IMR-90 (cell line): ENCODE measurements at places on chromosomes 3 and 15. TPM values are rescaled to one million over a fixed set of nuclear protein-coding genes. Genes with fewer than 3 reads are reported as not detected.

DNA sequence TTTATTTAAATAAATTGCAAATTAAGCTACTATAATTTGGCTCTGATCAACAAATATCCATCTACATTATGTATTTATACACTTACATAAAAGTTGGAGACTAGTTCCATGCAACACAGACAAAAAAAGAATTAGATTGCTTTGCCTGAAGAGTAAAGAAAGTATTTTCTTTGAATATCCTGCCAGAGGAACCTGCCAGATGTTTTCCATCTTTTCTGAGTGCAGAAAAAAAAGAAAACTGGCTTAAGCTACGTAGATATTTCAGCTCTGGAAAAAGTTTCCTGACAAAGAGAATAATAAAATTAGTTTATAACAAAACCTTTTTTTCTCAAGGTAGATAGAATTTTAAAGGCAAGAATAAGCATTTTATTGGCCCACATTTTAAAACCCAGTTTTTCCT lies 607.5 kb upstream of the NAALADL2 start:
- DNase-seq: no peak

DNA sequence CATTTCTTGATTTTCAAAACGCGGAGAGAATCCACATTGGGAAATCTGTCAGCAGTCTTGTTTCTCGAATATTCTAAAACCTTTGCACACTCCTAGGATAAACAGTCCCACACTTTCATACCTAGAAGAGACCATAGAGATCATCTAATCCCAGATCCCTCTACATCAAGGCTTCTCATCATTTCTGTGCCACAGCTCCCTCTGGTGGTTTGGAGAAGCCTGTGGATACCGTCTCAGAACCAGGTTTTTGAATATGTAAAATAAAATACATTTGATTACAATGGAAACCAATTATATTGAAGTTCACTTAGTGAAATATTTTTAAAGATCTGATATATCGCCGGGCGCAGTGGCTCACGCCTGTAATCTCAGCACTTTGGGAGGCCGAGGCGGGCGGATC lies 211.9 kb upstream of the GOLGA6L4 start:
- DNase-seq: peak; percentile 45

- DNase-seq: no peak
Measured at GRCh38 chr3:171347301-171348039, 112.7 kb downstream of the TNIK start.

- DNase-seq: no peak
Measured at GRCh38 chr15:81296186-81296585, 27.8 kb downstream of the STARD5 start.

DNA sequence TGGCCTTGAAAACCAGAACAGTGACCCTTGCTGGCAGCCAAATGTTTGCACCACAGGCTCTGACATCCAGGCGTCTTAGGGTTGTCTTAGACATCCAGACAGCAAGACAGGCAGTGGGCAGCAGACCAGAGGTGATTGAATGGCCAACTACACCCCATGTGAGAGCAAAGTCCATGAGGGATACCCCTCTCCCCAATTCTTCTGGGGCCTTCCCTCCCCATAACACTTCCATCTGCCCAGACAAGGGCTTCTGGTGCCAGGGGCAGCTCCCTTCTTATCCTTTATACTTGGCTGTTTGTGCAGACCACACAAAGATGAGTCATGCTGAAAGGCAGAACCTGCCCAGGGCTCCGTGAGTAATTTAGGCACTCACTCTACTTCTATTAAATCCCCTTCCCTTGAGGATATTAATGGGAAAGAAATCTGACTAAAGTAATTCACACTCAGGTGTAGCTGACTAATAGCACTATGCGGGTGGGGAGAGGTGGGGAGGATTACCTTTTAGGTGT lies 257.9 kb downstream of the UACA start:
- peak; percentile 87 for DNase-seq

DNA sequence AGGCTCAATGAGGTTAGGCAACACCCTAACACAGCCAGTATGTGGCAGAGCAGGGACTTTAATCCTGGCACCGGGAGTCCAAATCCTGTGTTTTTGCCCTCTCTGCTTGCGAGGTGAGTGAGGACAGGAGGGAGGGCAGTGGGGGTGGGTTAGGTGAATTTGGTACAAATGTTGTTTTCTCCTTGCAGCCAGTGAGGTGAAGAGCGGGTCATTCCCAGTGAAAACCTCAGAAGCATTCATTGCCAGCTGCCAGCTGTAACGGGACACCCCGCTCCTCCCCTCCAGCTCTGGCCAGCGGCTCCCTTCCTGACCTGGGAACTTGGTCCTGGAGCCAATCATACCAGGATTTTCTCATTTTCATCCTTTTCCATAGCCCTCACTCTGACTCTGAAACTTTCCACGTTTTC lies 45.7 kb upstream of the RAB6B start:
- DNase-seq: peak; percentile 52

DNA sequence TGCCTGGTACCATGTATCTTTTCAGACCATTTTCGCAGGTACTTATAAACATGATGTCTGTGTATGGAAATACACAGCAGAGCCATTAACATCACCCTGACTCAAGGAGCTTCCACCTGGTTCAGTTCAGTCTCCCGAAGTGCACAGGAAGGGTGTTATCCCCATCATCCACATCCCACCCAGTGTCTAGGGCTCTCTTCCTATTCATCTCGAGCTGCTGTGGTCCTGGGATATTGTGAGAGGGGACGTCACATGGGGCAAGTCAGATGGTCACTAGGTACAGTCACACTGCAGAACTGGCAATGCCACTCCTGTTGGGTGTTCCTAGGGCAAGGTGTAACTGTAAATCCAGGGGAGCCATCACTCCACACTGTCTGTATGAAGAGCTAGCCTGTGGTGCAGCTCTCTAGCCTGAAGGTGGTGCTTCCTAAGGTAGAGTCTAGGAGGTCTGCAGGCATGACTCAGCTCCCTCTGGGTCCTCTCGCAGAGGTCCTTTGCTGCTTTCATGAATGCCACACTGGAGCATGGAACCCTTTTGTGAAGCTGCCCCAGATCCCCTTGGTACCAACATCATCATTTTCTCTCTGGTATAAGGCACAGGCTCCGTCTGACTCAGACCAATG lies 13.9 kb downstream of the ISLR2 start:
- DNase-seq: no peak

GRCh38 chr3:98733812-98734281 lies 29.3 kb upstream of the ST3GAL6 start:
- DNase-seq: no peak

DNA sequence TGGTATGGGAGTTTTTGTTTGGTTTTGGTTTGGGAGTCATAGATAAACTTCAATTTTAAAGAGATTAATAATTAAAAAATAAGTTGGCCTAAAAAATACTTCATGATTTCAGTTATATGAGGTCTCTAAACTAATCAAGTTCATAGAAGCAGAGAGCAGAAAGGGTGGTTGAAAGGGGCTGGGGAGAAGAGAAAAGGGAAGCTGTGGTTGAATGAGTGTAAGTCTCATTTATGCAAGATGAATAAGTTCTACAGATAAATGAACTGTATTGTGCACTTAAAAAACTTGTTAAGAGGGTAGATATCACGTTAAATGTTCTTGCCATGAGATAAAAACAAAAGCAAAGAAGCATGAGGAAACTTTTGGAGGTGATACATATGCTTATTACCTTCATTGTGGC lies 188.7 kb downstream of the NSUN3 start:
- no peak for DNase-seq

GRCh38 chr15:66765478-66766281 lies 63.6 kb downstream of the SMAD6 start:
- DNase-seq: no peak

GRCh38 chr3:31268868-31269267 lies 263.9 kb upstream of the STT3B start:
- no peak for DNase-seq

GRCh38 chr3:174438501-174439145 lies 420.5 kb upstream of the NAALADL2 start:
- no peak for DNase-seq

DNA sequence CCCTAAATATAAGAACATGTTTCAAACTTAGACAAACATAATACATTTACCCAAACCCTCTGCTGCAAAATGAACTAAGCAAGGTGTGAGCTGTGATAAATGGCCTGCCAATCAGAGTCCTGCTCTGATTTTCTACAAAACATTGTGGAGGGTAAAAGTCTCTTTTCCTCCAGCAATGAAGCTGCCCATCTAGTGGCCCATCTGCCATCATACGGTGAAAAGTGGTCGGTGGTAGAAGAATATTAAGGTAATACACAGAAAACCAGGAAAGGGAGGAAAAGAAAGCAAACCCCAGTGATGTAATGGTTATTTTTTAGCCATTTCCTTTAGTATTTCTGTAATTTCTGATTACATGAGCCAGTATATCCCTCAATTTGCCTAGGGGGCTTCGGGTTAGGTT lies 838.1 kb downstream of the TBL1XR1 start:
- DNase-seq: no peak

DNA sequence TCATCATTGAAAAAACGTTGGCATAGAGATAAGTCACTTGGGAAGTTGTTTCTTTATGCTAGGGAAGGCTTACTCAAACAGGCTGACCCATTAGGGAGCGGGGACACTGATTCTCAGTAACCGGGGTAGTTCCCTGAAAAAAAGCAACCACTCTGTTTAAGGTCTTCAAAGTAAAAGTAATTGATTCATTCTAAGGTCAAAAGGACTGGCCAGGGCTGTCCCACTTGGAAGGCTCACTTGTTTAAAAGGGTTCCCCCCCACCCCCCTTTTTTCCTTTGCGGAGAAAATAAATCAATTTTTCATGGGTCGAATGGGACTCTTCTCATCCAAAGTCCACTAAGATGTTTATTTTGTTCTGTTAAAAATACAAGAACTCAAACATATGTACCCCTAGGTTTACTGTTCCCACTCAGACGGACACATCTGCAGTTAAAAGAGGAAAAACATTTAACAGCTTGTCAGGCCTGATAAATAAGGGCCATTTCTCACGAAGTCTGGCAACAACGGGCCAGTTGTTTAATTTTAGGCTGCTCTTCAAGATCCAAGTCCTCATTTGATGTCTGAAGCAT lies 53.0 kb downstream of the ARHGEF3 start:
- DNase-seq: no peak

Gene GATM
- 0.18 and 0.28 TPM in 2 replicates for total RNA-seq

Gene CCDC39
- not detected in 2 replicates for total RNA-seq

Gene CD96
- 0.18 and 0.28 TPM in 2 replicates for total RNA-seq

Gene MEIS2
- total RNA-seq: 50.3 and 71.3 TPM in 2 replicates

Gene IL12A
- 0.90 and 1.1 TPM in 2 replicates for total RNA-seq

Gene ITPKA
- 1.1 and 1.4 TPM in 2 replicates for total RNA-seq

Gene ZDHHC19
- total RNA-seq: not detected in 2 replicates

Gene SEMA3F
- total RNA-seq: 7.3 and 9.2 TPM in 2 replicates

Gene CKMT1A
- total RNA-seq: not detected in 2 replicates

Gene NDUFB5
- 17.2 and 40.0 TPM in 2 replicates for total RNA-seq

Gene GPR87
- total RNA-seq: 0.28 and 0.36 TPM in 2 replicates
